Activated CD4-positive, alpha-beta T cell treated with anti-CD3 and anti-CD28 coated beads for 4 hours (primary cell): ENCODE measurements at places on chromosomes 13 and 19.

GRCh38 chr19:55305491-55305890, 19.6 kb downstream of the TMEM150B start:
- DNase-seq: peak; percentile 49

GRCh38 chr13:49840266-49840665, 47.8 kb upstream of the KPNA3 start:
- DNase-seq: no peak

DNA sequence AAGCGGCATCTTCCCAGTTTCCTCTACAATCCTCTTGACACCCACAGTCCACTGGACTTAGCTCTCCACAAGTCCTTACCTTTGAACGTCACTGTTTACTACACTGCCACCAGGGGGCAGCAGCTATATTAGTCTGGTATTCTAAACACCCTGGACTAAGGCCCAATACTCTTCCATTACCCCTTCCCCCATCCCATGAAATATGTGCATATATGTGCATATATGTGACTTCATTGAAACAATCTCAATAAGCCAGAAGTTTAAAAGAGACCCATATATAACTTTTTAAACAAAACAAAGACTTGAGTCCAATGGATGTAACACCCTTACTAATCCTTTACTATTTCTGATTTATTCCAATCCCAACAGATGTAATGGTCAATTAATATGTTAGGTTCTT, 15.5 kb downstream of the GGACT start:
- DNase-seq: peak; percentile 75

DNA sequence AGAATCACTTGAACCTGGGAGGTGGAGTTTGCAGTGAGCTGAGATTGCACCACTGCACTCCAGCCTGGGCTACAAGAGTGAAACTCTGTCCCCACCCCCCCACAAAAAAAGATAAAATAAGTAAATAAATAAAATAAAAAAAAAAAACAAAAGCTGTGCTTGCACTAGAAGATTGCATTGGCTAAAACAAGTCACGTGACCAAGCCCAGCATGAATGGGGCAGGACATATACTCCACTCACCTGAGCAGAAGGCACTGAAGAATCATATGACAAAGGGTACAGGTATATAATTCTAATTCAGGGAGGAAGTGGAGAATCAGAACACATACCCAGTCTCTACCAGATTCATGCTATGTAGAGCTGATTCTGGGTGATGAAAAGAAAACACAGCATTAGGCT, 36.6 kb downstream of the CYP4F22 start:
- DNase-seq: no peak

GRCh38 chr19:1826557-1827521, 14.8 kb upstream of the ATP8B3 start:
- DNase-seq: no peak

GRCh38 chr19:789701-790060, 7.6 kb upstream of the PTBP1 start:
- no peak for DNase-seq

DNA sequence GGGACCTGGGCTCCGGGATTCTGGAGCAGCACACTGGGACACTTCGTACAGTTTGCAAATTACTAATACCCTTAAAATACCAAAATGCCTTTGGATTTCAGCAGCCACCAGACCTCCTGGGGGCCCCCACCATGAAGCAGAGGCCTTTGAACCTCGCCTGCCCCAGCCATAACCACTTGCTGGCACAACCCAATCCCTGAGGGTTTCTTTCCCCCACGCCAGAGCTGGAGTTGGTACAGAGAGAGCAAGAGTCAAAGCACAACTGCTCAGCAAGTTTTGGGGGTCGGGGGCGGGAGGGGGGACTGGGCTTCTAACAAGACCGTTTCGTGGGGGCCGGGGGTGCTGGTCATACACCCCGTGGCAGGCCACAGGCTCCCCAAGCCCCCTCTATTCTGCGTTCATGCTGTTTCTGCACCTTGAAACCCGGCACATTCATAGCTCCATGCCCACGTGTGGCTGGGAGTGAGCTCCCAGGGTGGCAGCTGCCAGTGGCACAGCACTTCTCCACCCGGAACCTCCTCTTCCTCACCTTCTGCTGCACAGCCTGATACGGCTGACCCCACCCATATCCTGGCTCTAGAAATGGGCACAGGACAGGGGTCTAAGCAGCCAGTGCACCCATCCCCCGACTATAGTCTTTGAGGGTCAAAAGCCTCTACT, 17.1 kb downstream of the PLEKHF1 start:
- DNase-seq: no peak

GRCh38 chr19:35268536-35269437, at the start of gene USF2:
Gene USF2 (plus strand): TSS chr19:35268962. CDS start chr19:35269102, 140 bp downstream.
- peak; percentile 35 for DNase-seq

GRCh38 chr19:19022380-19022961, 10.8 kb downstream of the SUGP2 start:
- DNase-seq: no peak

DNA sequence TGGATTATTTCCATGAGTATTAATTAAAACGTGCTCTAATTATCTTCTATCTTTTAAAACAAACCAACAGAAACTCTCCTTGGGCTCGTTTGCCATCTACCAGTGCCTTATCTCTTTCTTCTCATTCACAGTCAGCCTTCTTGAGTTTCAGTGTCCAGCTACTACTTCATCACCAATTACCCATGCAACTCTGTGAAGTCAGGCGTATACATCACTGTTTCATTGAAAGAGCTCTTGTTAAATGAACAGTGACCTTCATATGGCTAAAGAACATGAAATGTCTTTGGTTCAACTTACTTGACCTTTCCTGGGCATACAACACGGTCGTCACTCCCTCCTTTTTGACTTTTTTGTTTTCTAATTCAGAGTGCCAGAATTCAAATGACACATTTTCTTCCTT, 5.2 kb upstream of the IFT88 start:
- no peak for DNase-seq

DNA sequence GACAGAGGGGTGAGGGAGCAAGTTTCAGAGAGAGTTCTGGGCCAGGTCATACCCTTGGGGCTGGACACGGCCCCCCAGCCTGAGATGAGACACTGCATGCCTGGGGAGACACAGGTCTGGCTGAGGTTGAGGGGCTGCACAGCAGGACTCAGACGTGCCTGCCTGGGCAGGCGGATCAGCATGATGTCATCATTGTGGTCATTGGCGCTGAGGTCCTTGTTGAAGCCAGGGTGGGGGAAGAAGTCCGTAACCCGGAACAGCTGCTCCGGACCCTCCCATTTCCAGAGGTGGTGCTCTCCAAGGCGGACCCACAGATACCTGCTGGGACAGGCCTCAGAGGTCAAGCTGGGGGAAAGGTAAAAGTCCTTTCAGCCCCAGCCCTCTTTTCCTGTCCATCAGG, 5.0 kb upstream of the KLK8 start:
- DNase-seq: no peak
